MCF 10A (cell line): ENCODE measurements at places on chromosomes 3 and 15. TPM values are rescaled to one million over a fixed set of nuclear protein-coding genes. Genes with fewer than 3 reads are reported as not detected.

GRCh38 chr15:70247281-70247680 is 149.6 kb upstream of the TLE3 start:
- no peak for DNase-seq
- no peak overlapping the region for H3K4me3 ChIP-seq
- peaks cover 12% of the 10 kb centered on the region for H3K4me1 ChIP-seq

DNA sequence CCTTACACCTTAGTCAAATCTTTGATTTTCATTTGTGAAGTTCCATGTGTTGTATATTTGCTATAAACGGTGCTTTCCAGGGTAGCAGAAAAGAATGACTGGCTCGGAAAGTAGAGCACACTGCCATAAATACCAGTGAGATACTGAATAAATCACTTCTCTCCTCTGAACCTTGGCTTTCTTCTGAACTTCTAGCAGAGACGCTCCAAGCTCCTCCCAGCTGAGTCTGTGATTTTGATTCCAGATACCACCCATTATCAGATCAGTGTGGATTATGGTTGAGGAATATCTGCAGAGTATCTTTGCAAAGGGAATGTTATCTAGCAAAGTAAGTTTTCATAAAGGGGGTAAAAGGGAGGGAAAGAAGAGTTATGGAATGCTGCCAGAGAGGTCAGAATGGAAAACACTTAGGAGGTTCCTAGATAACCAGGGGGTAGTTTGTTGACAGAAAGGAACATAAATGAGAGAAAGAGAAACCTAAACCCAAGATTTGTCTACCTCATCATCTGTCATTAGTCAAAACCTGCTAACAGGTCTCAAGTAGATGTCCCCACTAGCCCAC is 98.5 kb upstream of the PSMD6 start:
- H3K27me3 ChIP-seq, result no peaks in the 10 kb centered on the region
- H3K4me1 ChIP-seq, result no peaks in the 10 kb centered on the region
- H3K27ac ChIP-seq, result no peak overlapping the region

GRCh38 chr3:184448321-184449160 is 68.7 kb downstream of the CHRD start:
- H3K36me3 ChIP-seq, result no peaks in the 10 kb centered on the region
- H3K27me3 ChIP-seq, result no peaks in the 10 kb centered on the region
- H3K27ac ChIP-seq, result peak overlapping the region; percentile 46
- DNase-seq, result peak; percentile 93
- H3K4me3 ChIP-seq, result no peak overlapping the region

GRCh38 chr3:51332156-51332555 is 52.9 kb upstream of the MANF start:
- H3K4me1 ChIP-seq, result no peaks in the 10 kb centered on the region
- no peak overlapping the region for H3K27ac ChIP-seq
- H3K4me3 ChIP-seq, result no peak overlapping the region
- no peaks in the 10 kb centered on the region for H3K27me3 ChIP-seq

DNA sequence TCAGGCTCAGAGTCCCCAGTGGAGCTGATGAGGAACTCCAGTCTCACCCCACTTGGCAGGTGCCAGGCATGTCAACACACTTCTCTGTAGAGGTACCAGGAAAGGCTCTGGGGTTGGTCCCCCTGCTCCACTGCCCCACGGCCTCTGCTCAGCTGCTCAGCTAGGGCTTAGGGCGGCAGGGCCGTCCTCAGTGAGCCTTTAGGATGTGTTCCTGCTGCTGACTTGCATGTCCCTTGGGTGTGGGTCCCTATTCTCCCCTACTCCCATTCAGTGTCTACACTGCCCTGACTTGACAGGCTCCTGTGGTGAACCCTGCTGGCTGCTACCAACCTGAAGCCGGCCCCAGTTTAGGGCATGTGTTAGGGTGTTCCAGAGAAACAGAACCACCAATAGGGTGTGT is 17.9 kb upstream of the POLG start:
- DNase-seq, result no peak
- H3K27ac ChIP-seq, result no peak overlapping the region
- H3K36me3 ChIP-seq, result no peaks in the 10 kb centered on the region
- H3K27me3 ChIP-seq, result peaks cover 45% of the 10 kb centered on the region
- no peak overlapping the region for H3K4me3 ChIP-seq
- H3K4me1 ChIP-seq, result peaks cover 11% of the 10 kb centered on the region

DNA sequence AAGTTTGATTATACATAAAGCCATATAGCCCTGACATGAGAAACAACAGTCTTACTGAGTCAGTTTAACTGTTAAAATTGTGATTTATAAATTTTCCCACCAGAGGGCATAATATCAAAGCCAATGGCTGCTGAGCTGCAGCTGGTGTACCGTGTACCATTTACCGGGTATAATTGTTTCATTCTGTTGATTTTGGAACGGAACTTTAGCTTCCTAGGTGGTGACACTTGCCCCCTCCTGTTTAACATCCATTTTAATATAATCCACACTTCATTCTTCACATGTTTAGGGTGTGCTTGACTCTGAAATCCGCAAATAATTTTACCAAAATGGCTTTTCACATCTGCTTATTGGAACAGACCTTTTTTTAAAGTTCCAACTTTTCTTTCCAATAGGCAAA is 72.8 kb downstream of the SLC9A9 start:
- peaks cover 5% of the 10 kb centered on the region for H3K4me1 ChIP-seq
- no peak overlapping the region for H3K4me3 ChIP-seq
- H3K27me3 ChIP-seq, result no peaks in the 10 kb centered on the region
- peak; percentile 45 for DNase-seq
- no peaks in the 10 kb centered on the region for H3K36me3 ChIP-seq

The IGSF11 gene
- total RNA-seq, result not detected in 2 replicates

- no peaks in the 10 kb centered on the region for H3K4me1 ChIP-seq
- no peaks in the 10 kb centered on the region for H3K36me3 ChIP-seq
- no peak overlapping the region for H3K27ac ChIP-seq
- no peaks in the 10 kb centered on the region for H3K27me3 ChIP-seq
- DNase-seq, result no peak
- H3K4me3 ChIP-seq, result no peak overlapping the region
Observed at GRCh38 chr3:88677298-88677697, 430.1 kb upstream of the EPHA3 start.

DNA sequence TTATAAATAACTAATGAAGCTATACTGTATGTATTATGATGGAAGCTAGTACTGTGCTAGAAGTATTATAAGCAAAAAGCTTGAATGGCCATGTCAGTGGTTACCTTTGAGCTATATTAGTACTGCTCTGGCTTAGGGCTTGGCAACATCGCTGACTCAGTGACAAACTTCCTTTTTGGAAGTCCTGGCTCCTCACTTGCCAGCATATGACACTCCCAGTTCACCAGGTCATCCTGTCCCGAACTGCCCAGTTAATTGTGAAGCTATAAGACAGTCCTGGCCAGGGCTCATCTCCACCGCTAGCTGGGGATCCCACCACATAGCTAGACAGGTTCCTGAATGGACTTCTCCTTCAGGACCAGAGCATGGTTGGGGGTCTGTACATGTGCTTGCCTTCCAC is 31.9 kb downstream of the RAB8B start:
- H3K4me1 ChIP-seq, result peaks cover 23% of the 10 kb centered on the region
- no peak overlapping the region for H3K4me3 ChIP-seq
- DNase-seq, result peak; percentile 38
- no peaks in the 10 kb centered on the region for H3K27me3 ChIP-seq
